ENCODE measurements at places on chromosomes 1 and 21.

GRCh38 chr21:34612557-34612956 is 2.4 kb downstream of the RCAN1 start:
- DNase-seq, result no peak

GRCh38 chr1:217274927-217275654 is 355.8 kb downstream of the GPATCH2 start:
- DNase-seq, result no peak

GRCh38 chr1:905811-906599 is 17.7 kb upstream of the SAMD11 start:
- no peak for DNase-seq

DNA sequence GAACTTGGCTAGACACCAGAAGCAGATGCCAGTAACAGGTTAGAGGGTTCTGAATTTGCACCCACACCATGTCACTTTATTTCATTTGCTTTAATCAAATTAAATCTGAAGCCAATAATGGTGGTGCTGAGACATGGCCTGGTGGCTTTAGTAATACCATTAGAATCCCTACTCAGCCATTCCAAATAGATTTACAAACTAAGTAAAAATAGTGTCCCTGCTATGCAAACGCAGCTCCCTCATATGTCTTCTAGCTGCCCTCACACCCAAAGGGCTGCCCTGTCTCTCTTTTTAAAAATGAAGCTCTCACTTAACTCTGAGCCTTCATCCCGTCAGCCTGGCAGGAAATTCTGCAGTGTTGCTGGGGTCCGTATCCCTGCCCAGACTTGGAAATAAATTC is 21.1 kb downstream of the GLUL start:
- DNase-seq, result no peak

GRCh38 chr1:219506473-219506899 is 106.4 kb downstream of the ZC3H11B start:
- DNase-seq, result no peak

- DNase-seq, result no peak
These were observed 41.5 kb downstream of the CHIA start for GRCh38 chr1:111332190-111332589.

GRCh38 chr1:65235867-65236805 is 73.2 kb upstream of the DNAJC6 start:
- no peak for DNase-seq

- no peak for DNase-seq
These were observed 79.8 kb upstream of the ROR1 start for GRCh38 chr1:63693944-63694571.

- no peak for DNase-seq
These were observed 54.2 kb downstream of the ITSN1 start for GRCh38 chr21:33696465-33696864.

All from stimulated activated CD4-positive, alpha-beta T cell treated with anti-CD3 and anti-CD28 coated beads, Interleukin-15, amount 100 ng/mL, for 1 hour (primary cell).